ENCODE measurements at places on chromosomes 2 and 18.

DNA sequence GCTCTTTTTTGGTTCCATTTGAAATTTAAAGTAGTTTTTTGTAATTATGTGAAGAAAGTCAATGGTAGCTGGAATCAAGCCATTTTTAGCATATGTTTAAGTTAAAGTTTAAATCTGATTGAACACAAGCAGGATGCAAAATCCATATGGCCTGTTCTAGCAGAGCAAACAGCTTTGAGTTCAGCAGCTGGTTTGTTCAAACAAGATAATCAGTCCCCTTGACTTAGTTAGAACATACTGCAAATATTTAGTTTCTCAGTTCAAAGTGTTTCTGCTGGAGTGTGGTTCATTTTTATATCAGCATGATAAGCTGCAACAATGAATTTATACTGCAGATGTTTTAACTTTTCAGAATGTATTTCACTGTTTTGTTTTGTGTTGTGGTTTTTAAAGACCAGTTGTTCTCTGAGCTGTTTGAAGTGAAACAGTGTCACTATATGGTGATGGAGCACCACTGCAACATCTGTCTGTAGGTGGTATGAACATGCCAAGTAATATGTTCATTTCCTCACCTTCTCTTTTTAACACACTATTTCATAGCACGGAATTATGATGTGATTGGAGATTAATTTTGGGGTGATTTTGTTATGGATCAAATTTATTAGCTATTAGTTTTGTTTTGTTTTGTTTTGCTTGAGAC is 125.3 kb downstream of the COL4A4 start:
- no peak overlapping the region for H3K4me3 ChIP-seq
- no peak overlapping the region for H3K27ac ChIP-seq
- no peaks in the 10 kb centered on the region for H3K36me3 ChIP-seq
- H3K4me1 ChIP-seq, result no peaks in the 10 kb centered on the region
- H3K27me3 ChIP-seq, result no peaks in the 10 kb centered on the region
- DNase-seq, result no peak

GRCh38 chr2:15839426-15840124 is 100.8 kb upstream of the MYCN start:
- no peak overlapping the region for H3K27ac ChIP-seq
- no peaks in the 10 kb centered on the region for H3K36me3 ChIP-seq
- DNase-seq, result no peak
- no peaks in the 10 kb centered on the region for H3K4me1 ChIP-seq
- no peaks in the 10 kb centered on the region for H3K27me3 ChIP-seq

- no peaks in the 10 kb centered on the region for H3K36me3 ChIP-seq
- H3K4me1 ChIP-seq, result no peaks in the 10 kb centered on the region
- H3K27me3 ChIP-seq, result no peaks in the 10 kb centered on the region
- DNase-seq, result peak; percentile 85
These were observed 15.2 kb downstream of the FBXO41 start for GRCh38 chr2:73268830-73269685.

DNA sequence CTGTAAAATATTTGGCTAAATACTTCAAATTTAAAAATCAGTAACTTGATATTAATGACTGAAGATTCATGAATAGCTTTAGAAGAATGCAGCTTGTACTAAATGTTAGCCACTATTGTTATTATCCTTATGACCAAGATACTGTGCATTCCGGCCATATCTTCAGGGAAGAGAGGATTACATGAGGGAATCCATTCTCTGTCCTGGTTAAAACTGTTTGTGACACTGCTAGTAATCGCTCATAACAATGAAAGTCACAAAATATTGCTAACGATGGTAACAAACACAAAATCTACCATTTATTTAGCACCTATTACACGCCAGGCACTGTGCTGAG is 217.7 kb downstream of the PRKCE start:
- H3K4me1 ChIP-seq, result no peaks in the 10 kb centered on the region
- H3K27ac ChIP-seq, result no peak overlapping the region
- no peaks in the 10 kb centered on the region for H3K36me3 ChIP-seq
- H3K4me3 ChIP-seq, result no peak overlapping the region
- DNase-seq, result no peak

- no peaks in the 10 kb centered on the region for H3K27me3 ChIP-seq
- no peak overlapping the region for H3K27ac ChIP-seq
- H3K36me3 ChIP-seq, result no peaks in the 10 kb centered on the region
- no peaks in the 10 kb centered on the region for H3K4me1 ChIP-seq
These were observed 946.5 kb upstream of the FAM98A start for GRCh38 chr2:34545486-34546136.

DNA sequence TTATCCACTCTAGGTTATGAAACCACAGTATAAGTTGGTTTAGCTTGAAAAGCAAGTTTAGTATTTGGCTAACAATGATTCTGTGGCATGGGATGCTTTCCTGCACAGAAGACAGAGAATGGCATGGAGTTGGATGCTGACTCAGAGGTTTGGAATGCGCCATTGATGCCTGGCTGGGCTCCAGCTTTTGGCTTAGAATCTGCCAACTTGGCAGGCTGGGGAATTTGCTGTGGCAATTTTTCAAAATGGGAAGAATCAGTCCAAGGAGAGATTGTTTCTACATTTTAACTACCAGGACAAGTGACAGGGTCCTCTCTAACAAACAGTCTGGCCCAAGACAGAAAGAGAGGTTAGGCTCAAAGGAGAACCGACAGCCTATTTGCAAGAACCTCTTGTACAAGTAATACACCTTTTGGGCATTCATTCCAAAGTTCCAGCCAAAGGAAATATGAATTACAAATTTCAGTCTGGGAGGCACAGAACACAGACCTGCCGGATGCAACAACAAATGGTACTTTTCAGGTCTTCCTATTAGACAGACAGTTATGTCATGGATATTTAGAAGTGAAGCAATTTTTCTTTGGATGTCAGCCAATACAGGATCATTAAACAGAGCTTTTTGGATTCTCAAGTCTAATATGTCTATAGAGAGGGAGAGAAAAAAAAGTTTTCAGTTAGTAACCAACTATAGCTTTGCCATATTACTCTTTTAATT is 1027.7 kb downstream of the TMEM182 start:
- H3K4me3 ChIP-seq, result no peak overlapping the region
- no peak for DNase-seq
- peaks cover 2% of the 10 kb centered on the region for H3K4me1 ChIP-seq
- no peaks in the 10 kb centered on the region for H3K36me3 ChIP-seq
- H3K27ac ChIP-seq, result no peak overlapping the region

- no peaks in the 10 kb centered on the region for H3K27me3 ChIP-seq
- no peak for DNase-seq
- H3K4me1 ChIP-seq, result no peaks in the 10 kb centered on the region
- no peak overlapping the region for H3K4me3 ChIP-seq
- H3K27ac ChIP-seq, result no peak overlapping the region
These were observed 54.7 kb downstream of the INO80D start for GRCh38 chr2:206031162-206031784.

DNA sequence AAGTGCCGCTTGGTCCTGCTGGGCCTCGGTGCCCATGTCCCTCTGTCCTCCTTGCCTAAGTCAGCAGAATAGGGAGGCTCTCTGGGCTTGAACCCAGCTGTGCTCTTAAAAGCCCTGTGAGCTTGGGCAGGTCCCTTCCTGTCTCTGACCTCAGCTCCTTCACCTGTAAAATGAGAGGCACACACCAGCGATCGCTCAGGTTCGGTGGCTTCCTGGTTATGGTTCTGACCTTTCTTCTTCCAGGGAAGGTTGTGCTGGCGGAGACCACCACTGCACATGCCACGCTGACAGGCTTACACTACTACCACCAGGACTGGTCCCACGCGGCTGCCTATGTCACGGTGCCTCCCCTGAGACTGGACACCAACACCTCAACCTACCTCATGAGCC is 36.1 kb upstream of the MAPRE3 start:
- no peak for DNase-seq
- H3K4me3 ChIP-seq, result no peak overlapping the region

DNA sequence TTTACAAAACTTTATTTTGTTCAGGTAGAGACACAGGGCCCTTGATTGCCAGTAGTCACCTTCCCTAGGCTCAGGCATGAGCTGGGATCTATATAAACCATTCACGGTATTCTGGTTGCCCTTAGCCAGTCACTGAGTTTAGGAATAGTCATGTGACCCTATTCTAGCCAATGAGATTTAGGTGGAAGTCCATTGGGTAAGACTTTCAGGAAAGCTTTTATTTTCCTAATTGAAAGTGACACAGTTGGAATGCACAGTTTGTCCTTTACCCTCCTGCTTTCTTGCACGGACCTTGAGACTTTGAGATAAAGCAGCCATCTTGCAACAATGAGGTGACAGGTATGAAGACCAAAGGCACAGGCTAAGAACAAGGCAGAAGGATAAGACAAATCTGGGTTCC is 21.5 kb downstream of the SLC4A5 start:
- H3K4me1 ChIP-seq, result no peaks in the 10 kb centered on the region
- H3K36me3 ChIP-seq, result no peaks in the 10 kb centered on the region
- no peak overlapping the region for H3K27ac ChIP-seq
- H3K27me3 ChIP-seq, result no peaks in the 10 kb centered on the region
- H3K4me3 ChIP-seq, result no peak overlapping the region

DNA sequence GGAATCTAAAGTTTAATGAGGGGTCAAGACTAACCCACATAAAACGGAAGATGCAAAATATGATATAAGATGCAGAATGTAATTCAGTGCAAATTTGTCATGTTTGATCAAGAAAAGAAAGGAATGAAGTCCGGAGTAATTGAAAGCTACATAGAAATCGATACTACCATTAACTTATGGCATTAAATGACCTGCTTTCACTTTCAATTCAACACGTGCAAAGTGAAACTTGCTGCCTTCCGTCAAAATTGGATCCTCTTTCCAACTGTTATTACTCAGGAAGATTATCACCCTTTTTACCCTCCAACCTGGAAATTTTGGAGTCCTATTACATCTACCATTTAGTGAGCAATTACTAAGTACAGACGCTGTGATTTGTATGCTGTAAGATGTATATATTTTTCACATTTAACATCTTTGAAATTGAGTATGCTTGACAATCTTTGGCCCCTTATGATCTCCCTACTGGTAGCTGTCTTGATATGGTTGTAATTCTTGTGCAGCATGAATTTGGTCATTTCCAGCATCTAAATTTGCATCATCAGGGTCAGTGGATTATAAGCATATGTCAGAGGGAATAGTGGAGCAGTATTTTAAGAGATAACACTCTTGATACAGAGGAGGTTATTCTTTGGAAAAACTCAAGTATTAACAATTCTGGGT is 18.6 kb downstream of the UNC80 start:
- H3K27ac ChIP-seq, result no peak overlapping the region
- H3K4me1 ChIP-seq, result no peaks in the 10 kb centered on the region
- no peak overlapping the region for H3K4me3 ChIP-seq
- H3K36me3 ChIP-seq, result no peaks in the 10 kb centered on the region

GRCh38 chr2:15940661-15941480 is 521 bp downstream of the MYCN start:
- DNase-seq, result peak; percentile 68
- H3K4me3 ChIP-seq, result peak overlapping the region; percentile 94
- peak overlapping the region; percentile 37 for H3K27ac ChIP-seq
- H3K36me3 ChIP-seq, result peaks cover 38% of the 10 kb centered on the region
- peaks cover 18% of the 10 kb centered on the region for H3K4me1 ChIP-seq

- peaks cover 9% of the 10 kb centered on the region for H3K36me3 ChIP-seq
These were observed 2.7 kb downstream of the STK16 start for GRCh38 chr2:219247678-219248642.

GRCh38 chr2:199490049-199490448 is 32.3 kb upstream of the SATB2 start:
- no peak for DNase-seq
- no peak overlapping the region for H3K4me3 ChIP-seq
- H3K27ac ChIP-seq, result no peak overlapping the region
- H3K36me3 ChIP-seq, result no peaks in the 10 kb centered on the region
- no peaks in the 10 kb centered on the region for H3K27me3 ChIP-seq

GRCh38 chr2:11129598-11130449 is 25.4 kb upstream of the SLC66A3 start:
- peak; percentile 76 for DNase-seq
- no peaks in the 10 kb centered on the region for H3K27me3 ChIP-seq
- H3K4me1 ChIP-seq, result peaks cover 11% of the 10 kb centered on the region
- H3K4me3 ChIP-seq, result peak overlapping the region; percentile 53
- H3K27ac ChIP-seq, result no peak overlapping the region

GRCh38 chr2:71922499-71923142 is 225.0 kb downstream of the CYP26B1 start:
- no peak overlapping the region for H3K4me3 ChIP-seq
- DNase-seq, result no peak
- no peaks in the 10 kb centered on the region for H3K27me3 ChIP-seq

DNA sequence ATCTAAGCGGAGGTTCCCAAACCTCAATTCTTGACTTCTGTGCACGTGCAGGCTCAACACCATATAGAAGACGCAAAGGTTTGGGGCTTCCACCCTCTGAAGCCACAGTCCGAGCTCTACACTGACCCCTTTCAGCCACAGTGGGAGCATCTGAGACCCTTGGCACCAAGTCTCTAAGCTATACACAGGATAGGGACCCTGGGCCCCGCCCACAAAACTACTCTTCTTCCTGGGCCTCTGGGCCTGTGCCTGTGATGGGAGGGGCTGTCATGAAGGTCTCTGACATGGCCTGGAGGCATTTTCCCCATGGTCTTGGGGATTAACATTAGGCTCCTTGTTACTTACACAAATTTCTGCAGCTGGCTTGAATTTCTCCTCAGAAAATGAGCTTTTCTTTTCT is 1374.1 kb upstream of the NXPH2 start:
- no peaks in the 10 kb centered on the region for H3K27me3 ChIP-seq
- no peak overlapping the region for H3K27ac ChIP-seq
- DNase-seq, result peak; percentile 47
- no peaks in the 10 kb centered on the region for H3K4me1 ChIP-seq

DNA sequence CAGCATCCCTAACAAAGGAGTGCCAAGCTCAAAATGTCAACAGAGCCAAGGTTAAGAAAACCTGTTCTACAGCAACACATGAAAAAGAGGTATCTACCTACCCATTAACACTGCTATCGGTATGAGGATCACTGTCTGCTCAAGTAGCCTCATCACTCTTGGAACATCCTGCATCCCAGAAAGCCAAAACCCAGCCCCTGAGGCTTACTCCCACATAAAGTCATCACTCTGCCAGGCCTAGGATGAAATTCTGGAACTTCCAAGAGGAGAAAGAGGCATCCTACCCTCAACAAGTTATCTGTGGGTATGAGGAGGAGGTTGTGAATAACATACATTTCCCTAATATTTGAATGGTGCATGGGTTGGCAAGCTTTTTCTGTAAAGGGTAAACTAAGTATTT is 25.5 kb downstream of the CDH2 start:
- H3K4me3 ChIP-seq, result no peak overlapping the region
- DNase-seq, result no peak
- H3K27me3 ChIP-seq, result no peaks in the 10 kb centered on the region
- H3K27ac ChIP-seq, result no peak overlapping the region
- peaks cover 15% of the 10 kb centered on the region for H3K4me1 ChIP-seq

DNA sequence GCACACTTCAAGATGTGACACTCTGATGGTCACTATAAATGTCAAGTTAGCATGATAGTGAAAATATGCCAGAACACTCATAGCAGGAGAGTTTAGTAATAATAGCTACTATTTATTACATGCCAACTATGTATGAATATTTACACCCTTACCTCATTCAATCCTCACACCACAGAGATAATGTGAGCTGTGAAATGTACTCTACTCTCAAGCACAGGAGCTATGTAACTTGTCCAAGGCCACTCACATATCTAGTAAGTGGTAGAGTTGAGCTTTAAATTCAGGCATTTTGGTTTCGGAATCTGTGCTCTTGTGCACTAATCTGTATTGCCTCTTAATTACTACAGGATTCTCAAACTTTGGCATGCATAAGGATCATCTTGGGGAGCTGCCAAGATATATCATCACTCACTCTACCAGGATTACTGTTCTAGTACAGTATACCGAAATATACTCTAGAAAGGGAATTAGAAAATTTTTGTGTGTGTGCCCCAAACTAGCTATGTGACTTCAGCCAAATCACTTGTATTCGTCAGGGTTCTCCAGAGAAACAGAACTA is 154.3 kb downstream of the PLCL1 start:
- no peaks in the 10 kb centered on the region for H3K36me3 ChIP-seq
- no peaks in the 10 kb centered on the region for H3K4me1 ChIP-seq
- H3K4me3 ChIP-seq, result no peak overlapping the region
- no peak for DNase-seq
- H3K27ac ChIP-seq, result no peak overlapping the region
